T-helper 1 cell (primary cell): ENCODE measurements at places on chromosomes 4 and X.

DNA sequence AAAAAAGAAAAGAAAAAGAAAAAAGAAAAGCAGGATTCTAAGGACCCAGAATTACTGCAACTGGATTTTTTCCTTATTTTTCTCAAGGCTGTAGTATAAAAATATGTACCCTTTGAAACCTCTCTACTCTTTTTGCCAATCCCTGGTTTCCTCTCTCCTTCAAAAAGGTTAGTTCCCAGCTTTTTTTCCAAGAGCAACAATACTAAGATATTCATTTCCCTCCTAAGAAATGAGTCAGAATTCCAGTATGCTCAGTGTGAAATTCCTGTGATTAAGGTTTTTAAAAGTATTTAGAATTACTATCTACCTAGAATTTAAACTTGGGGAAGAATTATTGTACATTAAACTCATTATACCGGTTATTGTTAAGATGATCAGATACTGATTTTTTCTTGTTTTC lies 22.0 kb downstream of the SMIM14 start:
- DNase-seq, result no peak

DNA sequence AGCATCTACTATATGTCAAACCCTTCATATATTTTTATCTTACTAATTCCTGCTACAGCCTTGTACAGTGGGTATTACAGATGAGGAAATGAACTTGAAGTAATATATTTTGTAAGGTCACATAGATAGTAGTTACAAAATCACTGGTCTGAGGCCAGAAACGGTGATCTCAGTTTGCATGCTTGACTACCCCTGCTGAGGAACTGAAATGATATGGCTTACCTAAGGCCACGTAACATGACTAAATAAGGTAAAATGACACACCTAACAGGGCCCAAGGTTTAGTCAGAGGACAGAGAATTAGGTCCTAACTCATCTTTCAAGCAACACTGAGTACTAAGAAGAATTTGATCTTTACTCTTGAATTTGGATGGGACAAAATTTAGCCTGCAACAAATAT lies 1.5 kb upstream of the COMMD8 start:
- DNase-seq, result no peak

- no peak for DNase-seq
These were observed 95.6 kb downstream of the STOX2 start for GRCh38 chr4:184000457-184001396.

GRCh38 chrX:15854080-15854655 lies 445 bp downstream of the AP1S2 start:
- DNase-seq, result peak; percentile 15

- DNase-seq, result no peak
These were observed 130.9 kb upstream of the FAM9B start for GRCh38 chrX:9164533-9165426.

- DNase-seq, result no peak
These were observed 36.0 kb upstream of the COX7B2 start for GRCh38 chr4:46945062-46945461.

DNA sequence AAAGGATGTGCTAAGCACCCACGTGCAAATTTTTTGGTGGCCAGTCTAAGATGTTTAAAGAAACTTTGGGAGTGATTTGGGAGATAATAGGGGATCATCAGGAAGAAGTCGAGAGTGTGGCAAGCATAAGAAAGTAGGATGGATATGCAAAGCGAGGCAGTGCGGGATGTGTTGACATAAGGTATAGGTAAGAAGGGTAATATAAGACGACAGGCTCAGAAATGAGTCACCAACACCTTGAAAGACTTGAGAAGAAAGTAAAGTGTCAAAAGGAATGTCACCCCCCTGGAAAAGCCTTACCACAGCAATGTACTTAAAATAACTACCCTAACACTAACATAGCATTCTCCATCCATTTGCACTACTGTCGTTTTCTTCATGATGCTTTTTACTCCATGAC lies 69.8 kb upstream of the BMP2K start:
- DNase-seq, result no peak

DNA sequence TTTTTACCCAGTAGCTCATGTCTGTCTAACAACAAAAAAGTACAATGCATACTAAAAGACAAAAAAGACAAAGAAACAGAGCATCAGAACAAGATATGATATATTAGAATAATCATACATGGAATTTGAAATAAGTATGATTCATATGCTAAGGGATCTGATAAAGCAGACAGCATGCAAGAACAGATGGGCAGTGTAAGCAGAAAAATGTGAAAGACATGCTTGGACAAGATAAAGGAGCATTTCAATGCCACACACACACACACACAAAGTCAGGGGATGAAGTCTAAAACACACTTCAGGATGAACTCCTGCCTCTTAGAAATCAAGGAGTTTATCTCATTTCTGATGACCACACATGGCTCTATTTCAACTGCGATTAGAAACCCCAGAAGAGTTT lies 649.6 kb upstream of the NDST4 start:
- DNase-seq, result no peak

GRCh38 chr4:7254736-7255487 lies 62.6 kb downstream of the SORCS2 start:
- DNase-seq, result no peak

DNA sequence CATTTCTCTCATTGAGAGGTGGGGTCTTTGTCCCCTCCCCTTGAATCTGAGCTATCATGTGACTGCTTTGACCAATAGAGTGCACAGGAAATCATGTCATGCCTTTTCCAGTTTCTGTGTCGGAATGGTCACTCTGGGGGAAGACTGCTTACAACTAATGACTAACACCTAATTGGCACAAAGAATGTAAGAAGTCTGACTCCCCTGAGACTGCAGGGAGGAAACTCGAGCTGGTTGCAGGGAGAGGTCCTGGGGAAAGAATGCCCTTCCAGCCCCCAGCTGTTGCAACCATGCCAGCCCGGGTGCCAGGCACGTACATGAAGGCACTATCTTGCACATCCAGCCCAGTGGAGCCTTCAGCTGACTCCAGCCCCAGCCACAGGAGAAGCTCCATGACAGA lies 254.2 kb downstream of the DHX15 start:
- DNase-seq, result no peak

DNA sequence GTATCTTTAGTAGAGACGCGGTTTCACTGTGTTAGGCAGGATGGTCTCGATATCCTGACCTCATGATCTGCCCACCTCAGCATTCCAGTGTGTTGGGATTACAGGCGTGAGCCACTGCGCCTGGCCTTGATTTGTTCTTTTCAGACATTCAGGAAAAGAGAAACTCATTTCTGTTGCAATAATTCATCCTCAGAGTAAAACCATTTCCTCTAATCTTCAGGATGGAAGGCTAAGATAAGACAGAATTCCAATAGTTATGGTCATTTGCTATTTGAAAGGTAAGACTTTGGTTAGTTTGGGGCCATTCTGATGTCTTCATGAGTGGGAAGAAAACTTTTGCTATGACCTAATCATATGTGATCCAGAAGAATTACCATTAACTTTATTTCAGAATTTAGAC lies 83.0 kb downstream of the LRP2BP start:
- DNase-seq, result no peak

GRCh38 chr4:147768113-147768512 lies 36.2 kb downstream of the ARHGAP10 start:
- no peak for DNase-seq

DNA sequence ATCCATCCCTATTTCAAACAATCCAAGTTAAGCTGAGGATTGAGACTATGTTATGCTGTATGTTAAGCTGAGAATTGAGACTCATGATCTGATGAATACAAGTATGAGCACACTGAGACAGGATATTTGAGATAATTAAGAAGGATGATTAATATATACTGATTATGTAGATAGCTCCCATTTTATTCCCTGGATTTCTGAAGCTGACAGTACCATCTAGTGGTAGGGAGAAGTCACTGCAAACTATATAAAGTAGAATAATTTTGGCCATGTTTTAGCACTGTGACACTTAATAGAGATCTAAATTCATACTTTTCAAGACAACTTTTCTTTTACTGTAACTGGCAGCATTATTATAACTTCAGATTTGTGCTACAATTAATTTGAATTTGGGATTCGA lies 63.8 kb upstream of the HPRT1 start:
- DNase-seq, result no peak

- no peak for DNase-seq
These were observed 7.7 kb upstream of the ZNF81 start for GRCh38 chrX:47828984-47829383.

GRCh38 chr4:184857441-184858121 lies 31.8 kb upstream of the ACSL1 start:
- no peak for DNase-seq

- no peak for DNase-seq
These were observed 412.2 kb upstream of the ARX start for GRCh38 chrX:25427873-25428555.

DNA sequence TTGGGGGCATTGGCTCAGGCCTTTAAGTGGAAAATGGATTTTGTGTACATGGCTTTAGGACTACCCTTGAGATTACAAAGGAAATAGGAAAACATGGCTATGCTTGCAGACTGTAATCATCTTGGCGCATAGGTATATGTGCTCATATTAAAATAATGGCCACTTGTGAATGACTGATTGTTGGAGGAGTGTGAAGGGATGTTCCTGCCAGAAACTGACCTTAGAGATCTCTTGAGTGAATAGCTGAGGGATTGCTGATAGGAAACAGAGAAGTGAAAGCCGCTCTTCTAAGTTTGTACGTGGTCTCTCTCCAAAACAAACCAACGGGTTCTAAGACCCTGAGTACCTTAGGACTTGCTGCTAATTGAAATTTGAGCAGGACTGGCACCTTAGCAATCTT lies 186.0 kb downstream of the MGST2 start:
- no peak for DNase-seq

DNA sequence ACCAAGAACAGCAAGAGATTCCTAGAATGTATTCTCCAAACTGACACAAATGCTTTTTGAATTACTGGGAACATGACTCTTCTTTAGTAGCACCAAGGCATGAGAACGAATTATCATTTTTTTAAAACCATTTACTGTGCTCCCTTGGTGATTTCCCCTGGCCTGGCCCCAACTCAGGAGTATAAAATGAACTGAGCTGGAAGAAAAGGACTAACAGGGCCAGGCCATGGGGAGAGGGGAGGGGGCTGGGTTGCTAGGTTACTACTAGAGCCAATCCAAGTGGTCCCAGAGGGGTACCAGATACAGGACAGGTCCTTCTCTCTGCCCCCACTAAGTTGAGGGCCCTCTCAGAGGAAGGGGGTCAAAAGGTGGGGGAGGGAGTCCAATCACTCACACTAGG lies 23.1 kb downstream of the SASH3 start:
- DNase-seq, result no peak
